Fibroblast of skin of back (primary cell): ENCODE measurements at places on chromosomes 2 and 18.

- DNase-seq: peak; percentile 33
These were observed 2.0 kb downstream of the PHLPP1 start for GRCh38 chr18:62717169-62717924.

GRCh38 chr2:50103442-50103841, 928.5 kb downstream of the NRXN1 start:
- no peak for DNase-seq

DNA sequence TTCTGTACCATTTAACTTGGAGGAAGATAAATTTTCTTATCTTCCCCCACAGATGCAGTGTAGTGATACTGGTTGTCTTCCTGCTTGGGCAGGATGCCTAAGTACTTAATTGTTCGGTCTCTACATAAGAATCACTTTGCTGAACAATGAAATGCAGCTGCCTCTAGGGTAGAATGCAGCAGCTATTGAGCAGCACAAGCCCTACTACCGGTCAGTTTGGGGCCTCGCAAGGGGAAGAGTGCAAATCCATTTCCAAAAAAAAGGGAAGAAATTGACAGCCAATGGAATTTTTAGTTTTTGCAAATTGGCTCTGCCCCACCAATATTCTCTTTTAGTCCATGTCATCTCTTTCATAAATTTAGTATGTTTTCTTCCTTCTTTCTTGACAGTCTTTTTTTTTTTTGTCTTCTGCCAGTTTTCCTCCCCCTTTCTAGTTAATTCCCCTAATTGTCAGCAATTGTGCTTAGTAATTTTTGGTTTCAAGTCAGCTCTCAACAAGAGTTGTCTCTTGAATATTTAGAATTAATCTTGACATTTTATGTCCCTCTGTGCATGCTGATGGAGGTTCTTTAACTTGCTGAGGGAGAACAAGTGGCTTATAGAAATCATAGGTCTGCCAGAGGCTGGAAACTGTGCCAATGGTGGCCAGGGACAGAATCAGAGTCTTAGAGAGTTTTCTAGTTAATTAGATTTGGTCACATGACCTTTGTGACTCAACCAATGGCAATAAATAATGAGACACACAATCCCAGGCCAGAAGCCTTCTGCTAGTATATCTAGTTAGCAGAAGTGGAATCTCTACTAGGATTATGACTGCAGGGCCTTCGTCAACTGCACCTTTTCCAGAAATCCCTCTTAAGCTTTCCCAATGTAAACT, 270.0 kb downstream of the CTNNA2 start:
- DNase-seq: no peak

GRCh38 chr18:28766721-28767120, 589.8 kb upstream of the CDH2 start:
- DNase-seq: no peak

GRCh38 chr18:34522603-34523002, 187.5 kb upstream of the DTNA start:
- no peak for DNase-seq
